ENCODE measurements at places on chromosomes 4 and X.

GRCh38 chr4:174183259-174183658, 100.2 kb downstream of the FBXO8 start:
- DNase-seq = no peak

DNA sequence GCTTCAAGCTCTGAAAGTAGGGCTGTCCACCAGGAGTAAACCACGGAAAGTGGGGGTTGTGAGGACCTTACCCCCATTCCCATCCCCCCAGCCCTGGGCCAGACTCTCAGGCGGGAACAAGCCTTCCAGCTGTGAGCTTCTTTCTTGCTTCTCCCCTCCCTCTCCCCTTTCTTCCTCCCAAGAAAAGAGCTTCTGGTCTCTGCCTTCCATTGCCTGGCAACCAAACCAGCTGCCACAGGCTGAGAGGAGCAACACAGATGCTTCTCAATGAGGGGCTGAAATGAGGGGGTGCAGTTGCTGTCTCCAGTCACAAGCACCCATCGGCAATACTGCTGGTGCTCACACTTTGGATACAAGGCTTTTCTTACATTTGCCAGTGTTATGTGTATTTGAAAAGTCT, 72.5 kb downstream of the SLC16A2 start:
- no peak for DNase-seq

DNA sequence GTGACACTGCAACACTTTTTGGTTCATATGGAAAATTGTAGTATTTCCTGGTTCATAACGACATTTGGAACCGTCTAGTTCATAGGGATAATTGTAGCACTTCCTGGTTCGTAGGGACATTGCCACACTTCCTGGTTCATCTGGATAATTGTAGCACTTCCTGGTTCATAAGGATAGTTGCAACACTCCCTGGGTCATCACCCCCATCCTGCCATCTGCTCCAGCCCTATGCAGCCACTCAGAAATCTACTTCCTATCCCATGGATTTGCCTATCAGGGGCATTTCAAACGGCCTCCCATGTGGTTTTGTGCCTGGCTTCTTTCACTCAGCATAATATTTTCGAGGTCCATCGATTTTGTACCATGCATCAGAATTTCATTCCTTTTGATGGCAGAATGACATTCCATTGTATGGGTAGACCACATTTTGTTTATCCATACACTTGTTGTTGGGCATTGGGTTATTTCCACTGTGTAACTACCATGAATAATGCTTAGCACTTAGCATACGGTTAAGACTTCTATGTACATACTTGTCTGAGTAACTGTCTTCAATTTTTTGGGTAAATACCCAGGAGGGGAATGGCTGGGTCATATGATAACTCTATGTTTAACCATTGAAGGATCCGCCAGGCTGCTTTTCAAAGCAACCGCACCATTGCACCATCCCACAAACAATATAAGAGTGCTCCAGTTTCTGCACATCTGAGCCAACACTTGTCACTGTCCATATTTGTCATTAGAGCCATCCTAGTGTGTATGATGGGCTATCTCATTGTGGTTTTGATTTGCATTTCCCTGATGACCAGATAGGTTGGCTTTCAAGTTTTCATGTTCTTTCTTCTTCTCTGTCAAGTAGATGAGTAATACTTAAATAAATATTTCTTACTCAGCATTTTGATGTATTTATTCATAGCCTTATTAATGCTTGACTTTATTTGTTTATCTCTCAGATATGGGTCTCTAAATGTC, 58.3 kb upstream of the CD99 start:
- DNase-seq = no peak

- DNase-seq = no peak
These were observed 24.8 kb downstream of the ZFYVE28 start for GRCh38 chr4:2393353-2394270.

DNA sequence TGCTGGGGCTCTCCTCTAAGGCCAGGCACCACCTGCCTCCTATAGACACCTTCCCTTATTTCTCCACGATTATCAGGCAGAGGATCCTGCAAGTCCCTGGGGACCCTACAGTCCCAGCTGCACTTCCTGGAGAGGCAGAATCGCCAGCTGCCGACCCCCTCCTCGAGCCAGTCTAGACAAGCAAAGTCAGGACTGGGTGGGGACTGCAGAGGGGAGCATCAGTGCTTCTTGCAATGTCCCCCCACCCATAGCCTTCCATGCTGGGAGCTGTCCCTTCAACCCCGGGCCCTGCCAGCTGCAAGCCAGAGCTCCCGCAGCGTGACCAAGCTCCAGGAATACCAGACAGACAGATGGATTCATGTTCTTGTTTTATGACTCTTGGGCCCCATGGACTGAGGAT, 1.4 kb upstream of the CRMP1 start:
- no peak for DNase-seq

DNA sequence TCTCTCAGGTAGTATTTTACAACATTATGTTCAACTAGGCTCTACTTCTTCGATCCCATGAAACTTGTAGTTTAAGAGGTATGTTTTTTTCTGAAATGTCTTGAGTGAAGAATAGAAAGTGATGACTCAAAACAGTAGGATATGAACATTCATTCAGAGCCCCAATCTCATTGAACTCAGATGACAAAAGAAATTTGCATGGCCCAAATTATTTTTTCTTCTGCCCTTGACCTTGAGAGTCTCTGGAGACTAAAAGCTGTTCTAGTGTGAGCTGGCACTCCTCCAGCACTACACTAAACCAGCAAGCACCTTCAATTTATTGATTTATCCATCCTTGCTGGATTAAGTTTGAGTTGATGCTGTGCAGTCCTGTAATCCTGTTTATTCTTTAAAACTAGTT, 4.0 kb downstream of the DCLK2 start:
- DNase-seq = no peak

- DNase-seq = no peak
These were observed 2726.8 kb downstream of the PCDH7 start for GRCh38 chr4:33446953-33447352.

DNA sequence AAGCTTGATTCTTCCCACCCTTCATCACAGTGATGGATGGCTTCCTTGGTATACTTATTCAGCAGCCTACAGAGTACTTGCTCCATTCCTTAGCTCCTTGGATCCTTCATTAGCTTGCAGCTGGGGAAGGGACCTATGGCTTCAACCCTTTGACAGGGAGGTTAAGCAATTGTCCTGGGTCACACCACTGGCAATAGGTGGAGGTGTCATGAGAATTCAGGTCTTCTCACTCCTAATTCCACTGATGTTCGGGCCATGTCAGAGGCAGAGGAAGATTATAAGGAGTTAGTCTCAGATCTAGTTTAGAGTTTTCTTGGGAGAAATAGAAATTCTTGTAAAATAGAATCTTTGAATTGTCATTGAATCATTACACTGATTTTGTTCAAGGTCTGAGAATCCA, 24.5 kb downstream of the EREG start:
- no peak for DNase-seq

DNA sequence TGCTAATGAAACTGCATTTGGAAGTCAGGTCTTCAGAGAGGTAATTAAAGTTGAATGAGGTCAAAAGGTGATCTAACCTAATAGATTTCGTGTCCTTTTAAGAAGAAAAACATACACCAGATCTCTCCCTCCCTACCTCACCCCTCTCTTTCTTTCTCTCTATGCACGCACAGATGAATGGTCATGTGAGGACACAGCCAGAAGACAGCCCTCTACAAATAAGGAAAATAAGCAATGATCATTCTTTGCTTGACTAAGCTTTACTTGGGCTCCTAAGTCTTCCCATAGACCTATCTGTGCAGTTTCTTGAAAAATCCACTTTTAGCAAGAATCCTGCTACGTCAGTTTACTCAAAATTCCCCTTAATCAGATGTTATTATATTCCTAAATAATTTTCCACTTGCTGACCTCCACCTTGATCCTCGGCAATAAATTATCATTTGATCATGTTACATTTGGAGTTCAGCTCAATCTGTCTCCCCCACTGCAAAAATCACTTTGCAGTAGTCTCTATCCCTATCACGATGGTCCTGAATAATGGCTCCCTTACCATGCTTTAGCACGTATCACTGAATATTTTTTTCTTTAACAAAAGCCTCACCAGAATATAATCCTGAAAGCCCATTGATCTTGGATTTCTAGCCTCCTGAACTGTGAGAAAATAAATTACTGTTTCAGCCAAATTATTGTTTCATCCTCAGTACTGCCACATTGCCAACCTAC, 527.3 kb downstream of the GABRG1 start:
- no peak for DNase-seq

DNA sequence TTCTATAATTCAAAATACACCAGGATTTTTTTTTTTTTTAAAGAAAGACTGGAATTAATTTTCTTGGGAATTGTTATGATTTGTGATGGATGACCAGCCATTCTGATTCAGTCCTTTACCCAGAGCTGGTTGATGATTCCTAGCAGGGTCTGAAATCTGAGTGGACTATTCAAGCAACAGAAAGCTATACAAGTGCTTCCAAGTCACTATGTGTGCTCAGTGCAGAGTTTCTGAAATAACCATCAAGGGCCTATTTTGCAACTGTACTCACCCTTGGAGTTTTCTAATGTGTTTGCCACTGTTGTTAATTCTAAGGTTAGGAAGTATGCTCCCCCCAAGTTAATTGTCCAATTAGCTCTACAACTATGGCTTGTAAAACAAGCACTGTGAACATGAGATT, 137.7 kb upstream of the RAPGEF2 start:
- no peak for DNase-seq

DNA sequence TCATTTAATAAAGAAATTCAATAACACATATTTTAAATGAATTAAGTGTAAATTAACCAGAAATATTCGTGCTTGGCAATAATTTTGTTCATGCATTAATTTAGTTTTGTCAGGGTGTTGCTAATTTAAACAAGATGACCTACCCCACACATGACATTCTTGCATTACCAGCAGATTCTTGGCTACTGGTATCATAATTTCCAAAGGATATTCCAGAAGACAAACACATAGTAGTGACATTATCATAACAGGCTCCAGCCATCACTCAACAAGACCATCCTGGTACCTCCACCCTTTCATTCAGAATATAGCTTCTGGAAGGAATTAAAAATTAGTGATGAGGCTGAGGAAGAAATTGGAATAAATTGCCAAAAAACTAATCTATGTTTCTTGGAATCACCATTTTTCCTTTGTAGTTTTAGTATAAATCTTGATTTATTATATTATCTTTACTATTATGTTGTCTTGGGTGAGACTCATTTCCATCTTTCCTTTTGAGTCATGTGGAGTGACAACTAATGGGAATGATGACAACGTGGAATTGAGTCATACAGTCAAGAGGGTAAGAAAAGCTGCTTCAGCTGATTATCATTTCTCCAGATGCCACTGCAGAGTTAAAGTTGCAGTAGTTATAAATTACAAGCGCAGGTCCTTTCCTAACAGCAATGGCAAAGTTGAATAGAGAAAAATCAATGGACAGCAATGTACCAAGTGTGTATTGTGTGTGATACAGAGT, 30.9 kb upstream of the HHIP start:
- DNase-seq = no peak

DNA sequence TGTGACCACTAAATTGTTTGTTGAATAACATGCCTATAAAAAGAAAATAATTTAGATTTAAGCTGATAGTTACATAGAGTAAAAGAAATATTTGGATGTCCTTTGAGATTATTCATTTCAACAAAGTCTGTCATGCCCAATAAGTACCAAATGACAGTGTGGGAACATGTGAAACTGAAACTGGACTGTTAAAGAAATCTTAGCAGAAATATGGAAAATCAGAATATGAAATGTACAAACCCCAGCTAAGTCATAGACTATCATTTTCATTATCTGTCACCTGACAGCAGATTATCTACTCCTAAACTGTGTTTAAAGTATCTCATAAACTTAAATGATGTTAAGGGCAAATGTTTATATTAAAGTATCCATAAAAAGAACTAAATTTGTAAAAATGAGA, 437.8 kb upstream of the FAM241A start:
- no peak for DNase-seq

- no peak for DNase-seq
These were observed 38.6 kb downstream of the TRPC5 start for GRCh38 chrX:112043997-112044396.

- no peak for DNase-seq
These were observed 93.5 kb upstream of the DDX3X start for GRCh38 chrX:41240509-41240908.

GRCh38 chr4:74109116-74109869, 10.3 kb upstream of the CXCL2 start:
- DNase-seq = no peak

- DNase-seq = no peak
These were observed 7.4 kb upstream of the HS3ST1 start for GRCh38 chr4:11436084-11436483.

DNA sequence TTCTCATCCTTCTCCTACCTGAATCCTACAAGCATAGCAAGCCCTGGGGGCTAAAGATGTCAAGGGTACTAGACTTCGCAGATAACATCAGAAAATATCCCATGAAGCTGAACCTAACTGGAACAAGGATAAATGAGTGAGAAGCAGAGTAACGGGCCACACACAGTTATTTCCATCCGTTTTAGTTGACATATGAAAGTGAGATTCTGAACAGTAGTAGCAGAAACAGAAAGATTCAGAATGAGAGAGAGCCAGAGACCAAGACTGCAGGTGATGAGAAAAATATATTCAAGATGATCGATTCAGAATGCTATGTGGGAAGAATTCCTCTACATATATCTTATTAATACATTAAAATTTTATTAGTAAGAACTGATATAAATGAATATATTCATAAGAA, 165.1 kb downstream of the TSPAN5 start:
- DNase-seq = no peak

DNA sequence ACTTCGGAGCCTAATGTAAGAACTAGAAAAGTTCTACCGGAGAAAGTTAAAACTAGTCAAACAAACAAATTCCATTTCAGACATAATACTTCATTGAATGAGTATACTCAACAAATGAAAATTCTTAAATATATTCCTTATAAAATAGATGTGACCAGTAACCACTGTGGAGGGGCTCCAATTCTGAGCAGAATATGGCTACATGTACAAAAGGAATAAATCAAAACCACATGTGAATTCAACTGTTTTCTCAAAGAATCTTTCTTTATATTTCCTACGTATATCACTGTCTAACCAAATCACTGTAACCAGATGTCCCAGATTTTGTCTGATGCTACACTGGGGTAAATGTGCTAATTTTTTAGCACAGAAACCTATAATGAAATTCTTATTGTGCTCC, 49.0 kb downstream of the HTN1 start:
- DNase-seq = no peak

GRCh38 chr4:87688316-87688715, 38.2 kb downstream of the DMP1 start:
- no peak for DNase-seq

DNA sequence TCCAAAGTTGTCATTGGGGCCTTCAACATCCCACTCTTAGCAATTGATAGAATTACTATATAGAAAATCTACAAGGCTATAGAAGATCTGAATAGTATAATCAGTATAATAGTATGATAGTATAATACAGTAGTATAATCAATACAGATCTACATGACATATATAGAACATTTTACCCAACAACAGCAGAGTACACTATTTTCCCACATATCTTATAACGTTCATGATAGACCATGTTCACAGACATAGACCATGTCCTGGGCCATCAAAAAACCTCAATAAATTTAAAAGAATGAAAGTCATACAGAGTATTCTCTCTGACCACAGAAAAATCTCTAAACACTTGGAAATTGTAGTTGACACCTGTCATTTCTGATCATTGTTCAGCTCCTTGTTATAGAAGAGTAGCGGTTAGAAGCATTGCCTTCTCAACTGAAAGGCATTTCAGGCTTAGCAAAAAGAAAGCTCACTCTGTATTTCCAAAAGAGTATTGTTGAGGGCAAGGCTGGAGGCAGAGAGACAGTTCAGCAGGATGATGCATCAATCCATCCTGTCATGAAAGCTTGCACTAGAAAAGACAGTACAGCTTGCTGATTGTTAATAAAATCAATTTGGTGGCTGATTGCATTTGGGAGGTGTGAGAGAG, 38.8 kb upstream of the ARMCX5 start:
- no peak for DNase-seq

All from CD4-positive, alpha-beta T cell treated with Interleukin-6 at 100 ng/mL for 8 hours (primary cell).